ENCODE measurements at places on chromosomes 11 and 22.

- DNase-seq, result no peak
Measured at GRCh38 chr22:19295733-19296132, 4.2 kb upstream of the CLTCL1 start.

- DNase-seq, result no peak
Measured at GRCh38 chr22:37213941-37214730, 1.9 kb upstream of the SSTR3 start.

- DNase-seq, result no peak
Measured at GRCh38 chr22:32477596-32477995, 3.0 kb downstream of the FBXO7 start.

DNA sequence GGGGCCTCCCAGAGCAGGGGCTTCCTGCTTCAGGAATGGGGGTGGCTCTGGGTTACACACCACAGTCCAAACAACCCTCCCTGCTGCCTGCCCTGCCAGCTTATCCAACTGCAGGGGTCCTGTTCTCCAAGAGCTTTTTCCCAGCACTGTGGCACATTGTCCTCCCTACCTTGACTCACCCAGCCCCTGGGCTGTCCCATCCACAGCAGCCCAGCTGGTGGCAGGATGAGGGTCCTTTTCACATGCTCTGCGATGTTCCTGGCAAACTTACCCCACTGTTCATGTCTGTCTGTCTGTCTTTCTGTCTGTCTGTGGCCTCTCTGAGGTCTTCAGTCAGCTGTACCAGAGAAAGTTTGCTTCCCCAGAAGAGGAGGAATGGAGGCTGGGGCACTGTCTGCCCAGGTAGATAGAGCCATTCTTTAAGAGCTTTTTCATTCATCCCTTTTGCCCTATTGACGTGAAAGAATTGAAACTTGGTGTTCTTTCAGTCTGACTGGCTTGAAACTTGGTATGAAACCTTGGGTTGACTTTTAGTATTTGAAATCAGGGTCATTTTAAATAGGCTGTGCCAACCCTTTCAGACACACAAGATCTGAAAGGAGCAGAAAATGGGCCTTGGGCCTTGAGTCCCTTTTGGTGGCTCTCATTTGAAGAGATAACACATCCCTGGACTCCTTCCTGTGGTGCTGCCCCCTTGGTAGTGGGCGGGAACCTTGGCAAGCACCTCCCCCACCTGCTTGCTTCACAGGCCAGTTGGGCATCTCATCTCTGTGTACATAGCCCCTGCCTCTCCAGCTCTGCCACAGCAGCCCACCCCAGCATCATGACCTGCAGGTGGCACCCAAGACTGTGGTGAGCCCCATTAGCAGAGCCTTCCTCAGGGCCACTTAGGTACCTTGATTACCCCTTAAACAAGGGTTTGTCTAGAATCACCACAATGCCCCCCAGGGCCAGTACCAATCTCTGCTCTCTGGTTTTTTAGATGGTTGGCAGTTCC lies 74.6 kb upstream of the SUSD2 start:
- DNase-seq, result peak; percentile 43

DNA sequence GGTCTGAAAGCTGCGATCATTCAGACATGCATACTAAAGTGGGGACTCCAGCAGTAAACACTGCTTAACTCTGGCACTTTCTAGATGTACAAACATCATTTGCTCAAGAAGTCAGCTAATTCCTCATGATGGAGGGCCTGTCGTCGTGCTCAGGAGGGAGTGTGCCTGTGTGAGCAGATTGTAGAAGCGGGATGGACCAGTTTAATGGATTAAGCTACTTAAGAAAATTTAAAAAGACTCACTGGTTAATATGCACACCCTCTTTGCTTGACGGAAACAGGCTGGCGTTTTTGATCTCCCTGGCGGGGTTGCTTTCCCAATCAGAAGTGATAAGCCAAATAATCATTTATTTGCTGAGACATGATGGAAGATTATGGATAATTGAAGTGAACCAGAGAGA lies 79.0 kb downstream of the LDLRAD3 start:
- no peak for DNase-seq

- no peak for DNase-seq
Measured at GRCh38 chr22:21807544-21808529, 59.6 kb downstream of the MAPK1 start.

DNA sequence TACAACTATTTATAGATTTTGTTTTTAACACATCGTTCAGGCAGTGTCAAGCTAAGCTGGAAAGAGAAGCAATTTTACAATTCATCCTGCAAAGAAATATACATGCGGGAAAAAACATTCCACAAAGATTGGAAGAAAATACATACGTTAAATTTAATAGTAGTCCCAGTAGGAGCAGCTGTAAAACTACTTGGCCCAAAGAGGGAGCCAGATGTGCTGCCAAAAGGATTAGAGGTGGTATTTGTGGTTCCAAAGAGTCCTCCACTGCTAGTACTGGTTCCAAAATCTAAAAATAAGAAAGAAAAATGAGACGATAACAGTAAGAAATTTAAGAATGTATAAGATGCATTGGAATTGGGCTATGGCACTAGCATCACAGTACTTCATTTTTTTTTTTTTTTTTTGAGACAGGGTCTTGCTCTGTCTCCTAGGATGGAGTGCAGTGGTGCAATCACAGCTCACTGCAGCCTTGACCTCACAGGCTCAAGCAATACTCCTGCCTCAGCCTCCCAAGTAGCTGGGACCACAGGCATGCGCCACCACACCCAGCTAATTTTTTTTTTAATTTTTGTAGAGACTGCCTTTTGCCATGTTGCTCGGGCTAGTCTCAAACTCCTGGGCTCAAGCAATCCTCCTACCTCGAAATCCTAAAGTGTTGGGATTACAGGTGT lies 21.5 kb downstream of the NUP98 start:
- DNase-seq, result no peak

DNA sequence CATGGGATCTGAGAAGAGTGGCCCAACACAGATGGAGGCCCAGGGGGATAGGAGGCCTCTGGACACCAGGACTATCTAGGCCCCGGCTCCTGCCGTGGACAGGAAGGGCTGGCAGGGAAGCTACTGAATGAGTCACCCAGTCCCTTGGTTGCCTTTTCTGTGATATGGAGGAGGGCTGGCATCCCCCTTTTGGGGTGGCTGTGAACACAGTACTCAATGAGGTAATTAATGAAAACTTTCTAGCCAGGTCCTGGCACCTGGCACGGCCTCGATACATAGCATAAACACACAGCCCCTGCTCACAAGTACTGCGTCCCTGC lies 163.2 kb downstream of the CHST1 start:
- DNase-seq, result no peak

DNA sequence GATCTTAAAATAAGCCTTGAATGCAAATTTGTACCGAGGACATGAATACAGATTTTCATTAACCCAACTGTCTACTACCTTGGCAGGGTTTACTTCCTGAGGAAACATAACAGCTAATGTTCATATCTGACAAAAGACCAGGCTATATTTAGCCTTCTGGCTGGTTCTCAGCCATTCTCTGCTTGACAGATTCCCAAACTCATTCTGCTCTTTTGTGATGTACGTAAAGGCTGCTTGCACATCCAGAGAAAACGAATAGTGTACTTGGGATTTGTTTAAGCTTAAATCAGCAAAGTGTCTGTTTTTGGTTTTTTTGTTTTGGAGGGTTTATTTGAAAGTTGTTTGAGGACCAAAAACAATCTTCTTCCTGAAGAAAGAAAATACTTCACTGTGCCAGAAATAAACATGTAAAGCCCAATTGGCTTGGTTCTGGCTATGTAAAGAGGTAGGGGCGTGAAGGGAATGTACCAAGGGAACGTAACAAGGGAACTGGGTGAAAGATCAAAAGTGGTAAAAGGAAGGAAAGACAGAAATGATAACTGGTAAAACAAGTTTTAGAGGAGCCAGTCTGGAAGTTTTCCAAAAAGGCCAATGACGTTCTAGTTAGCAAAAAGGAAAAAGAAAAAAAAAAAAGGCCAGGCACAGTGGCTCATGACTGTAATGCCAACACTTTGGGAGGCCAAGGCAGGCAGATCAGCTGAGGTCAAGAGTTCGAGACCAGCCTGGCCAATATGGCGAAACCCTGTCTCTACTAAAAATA lies 21.4 kb upstream of the CRTAM start:
- no peak for DNase-seq

DNA sequence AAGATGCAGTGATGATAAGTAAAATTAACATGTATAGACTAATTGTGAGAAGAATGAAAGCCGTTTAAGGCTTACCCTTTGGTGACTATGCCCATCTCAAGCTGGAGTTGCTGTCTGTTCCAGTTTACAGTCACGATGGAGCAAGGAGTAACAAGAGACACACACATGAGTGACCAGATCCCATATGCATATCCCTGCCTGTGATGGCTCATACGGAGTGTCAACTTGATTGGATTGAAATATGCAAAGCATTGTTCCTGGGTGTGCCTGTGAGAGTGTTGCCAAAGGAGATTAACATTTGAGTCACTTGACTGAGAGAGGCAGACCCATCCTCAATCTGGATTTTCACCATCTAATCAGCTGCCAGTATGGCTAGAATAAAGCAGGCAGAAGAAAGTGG lies 786.8 kb downstream of the FAM181B start:
- no peak for DNase-seq

DNA sequence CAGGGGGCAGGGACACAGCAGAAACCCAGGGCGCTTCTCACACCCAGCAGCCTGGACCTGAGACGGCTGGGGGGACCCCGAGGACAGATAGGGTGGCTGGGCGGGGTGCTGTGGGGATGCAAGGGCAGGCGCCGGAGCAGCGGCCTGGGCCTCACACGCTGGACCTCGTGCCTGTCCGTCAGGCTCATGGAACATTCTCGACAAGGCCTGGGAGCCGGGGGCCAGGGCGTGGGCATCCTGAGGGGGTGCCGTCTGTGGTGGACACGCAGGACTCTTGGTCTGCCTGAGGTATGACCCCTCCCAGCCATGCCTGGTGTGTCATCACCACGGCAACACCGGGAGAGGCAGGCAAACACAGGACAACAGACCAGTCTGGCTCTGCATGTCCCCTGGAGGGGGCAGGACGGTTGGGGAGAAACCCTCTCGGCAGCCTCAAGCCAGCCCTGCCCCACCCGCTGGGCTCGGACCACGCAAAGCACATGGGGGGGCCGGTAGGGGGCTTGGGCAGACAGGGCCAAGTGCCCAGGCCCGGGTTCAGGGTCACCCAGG lies 21.4 kb downstream of the MRPL23 start:
- DNase-seq, result no peak

DNA sequence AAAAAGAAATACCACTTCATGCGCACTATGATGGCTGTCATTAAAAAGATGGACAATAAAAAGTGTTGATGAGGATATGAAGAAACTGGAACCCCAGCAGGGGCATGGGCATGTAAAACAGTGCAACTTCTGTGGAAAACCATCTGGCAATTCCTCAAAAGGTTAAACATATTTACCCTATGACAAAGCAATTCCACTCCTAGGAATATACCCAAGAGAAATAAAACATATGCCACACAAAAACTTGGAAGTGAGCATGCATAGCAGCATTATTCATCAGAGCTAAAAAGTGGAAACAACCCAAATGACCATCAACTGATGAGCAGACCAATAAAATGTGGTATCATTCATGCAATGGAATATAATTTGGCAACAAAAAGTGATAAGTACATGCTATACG lies 50.1 kb downstream of the LRRC32 start:
- no peak for DNase-seq

DNA sequence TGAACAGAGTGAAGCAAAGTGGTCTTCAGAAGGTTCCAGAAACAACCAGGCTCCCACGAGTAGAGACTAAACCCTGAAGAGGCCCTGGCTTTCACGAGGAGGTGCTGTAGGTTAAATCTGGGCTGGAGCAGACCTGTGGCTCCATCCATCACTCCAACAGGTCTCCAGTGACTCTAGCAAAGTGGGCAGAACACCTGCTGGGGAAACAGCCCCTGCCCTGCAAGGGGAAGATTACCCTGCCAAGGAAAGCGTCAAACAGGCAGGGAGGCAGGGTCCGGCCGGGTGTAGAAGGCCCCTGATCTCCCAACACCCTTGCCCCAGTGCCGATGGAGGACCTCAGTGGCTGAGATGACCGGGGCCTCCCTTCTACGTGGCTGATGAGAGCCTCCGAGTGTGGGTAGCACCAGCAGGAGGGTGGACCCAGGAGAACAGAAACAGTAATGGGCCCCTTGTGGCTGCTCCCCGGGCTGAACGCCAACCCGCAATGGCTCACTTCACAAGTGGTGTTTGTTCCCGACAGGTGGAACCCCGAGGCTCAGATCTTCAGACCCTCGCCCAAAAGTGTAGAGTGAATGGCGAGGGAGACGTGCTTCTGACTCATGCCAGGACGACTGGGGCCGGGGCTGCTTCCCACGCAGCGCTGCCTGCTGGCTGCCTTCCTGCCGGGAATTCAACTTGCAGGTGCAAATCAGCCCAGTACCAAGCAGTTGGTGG lies 112.0 kb downstream of the SHANK2 start:
- DNase-seq, result no peak

DNA sequence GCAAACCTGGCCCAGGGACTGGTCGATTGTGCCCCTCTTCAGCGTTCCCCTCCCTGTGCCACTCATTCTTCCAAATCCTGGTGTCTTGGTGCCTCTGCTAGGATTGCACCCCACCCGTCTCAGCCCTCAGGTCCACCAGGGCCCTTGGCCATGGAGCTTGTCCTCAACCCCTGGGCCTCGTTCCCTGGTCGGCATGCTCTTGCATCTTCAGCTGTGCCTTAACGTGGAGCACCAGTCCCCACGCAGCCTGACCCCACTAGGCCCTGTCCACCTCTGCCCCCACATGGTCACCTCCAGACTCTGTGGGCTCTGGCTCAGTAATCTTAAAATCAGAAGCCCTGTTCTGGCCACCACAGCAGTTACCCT lies 61.1 kb downstream of the OSBP2 start:
- DNase-seq, result no peak

- DNase-seq, result no peak
Measured at GRCh38 chr11:132264616-132265015, 894.2 kb downstream of the NTM start.

DNA sequence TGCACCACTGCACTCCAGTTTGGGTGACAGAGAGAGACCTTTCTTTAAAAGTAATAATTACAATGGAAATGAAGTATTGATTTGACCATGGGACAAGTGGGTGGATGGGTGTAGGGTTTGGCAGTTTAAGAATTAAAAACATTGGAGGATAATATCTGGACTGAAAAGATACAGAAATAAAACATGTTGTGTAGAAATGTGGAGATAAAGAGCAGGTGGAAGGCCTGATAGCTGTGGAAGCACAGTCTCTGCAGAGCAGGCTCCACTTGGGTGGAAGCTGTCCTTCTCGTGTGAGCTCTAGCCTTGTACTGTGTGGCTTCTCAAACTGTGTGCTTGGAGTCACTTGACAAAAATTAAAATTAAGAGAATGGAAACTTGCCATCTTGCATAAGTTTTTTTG lies 25.6 kb downstream of the APLP2 start:
- no peak for DNase-seq

DNA sequence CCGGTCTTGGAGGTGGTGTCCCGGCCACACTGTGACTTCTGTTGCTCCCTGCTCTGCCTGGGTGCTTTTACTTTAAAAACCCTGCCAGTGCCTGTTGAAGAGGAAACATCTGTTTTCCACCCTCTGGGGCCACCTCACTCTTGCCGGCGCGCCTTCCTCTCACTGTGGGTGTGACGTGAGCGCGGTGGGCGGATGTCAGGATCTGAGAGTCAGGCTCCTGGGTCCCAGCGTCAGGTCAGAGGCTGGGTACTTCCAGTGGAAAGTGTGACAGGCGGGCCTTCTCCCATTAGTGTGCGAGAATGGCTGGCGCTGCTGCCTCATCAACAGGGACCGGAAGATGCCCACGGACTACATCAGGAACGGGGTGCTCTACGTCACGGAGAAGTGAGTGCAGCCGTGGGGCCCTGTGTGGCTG lies 54.2 kb downstream of the GRAMD4 start:
- DNase-seq, result peak; percentile 97

GRCh38 chr11:112656772-112657428 lies 304.3 kb upstream of the NCAM1 start:
- DNase-seq, result no peak

GRCh38 chr11:69656536-69657455 lies 15.8 kb downstream of the CCND1 start:
- no peak for DNase-seq

Data from stimulated activated CD8-positive, alpha-beta memory T cell treated with anti-CD3 and anti-CD28 coated beads, Interleukin-4, amount 100 ng/mL, for 48 hours (primary cell).